ENCODE measurements at places on chromosomes 2 and 18. TPM values are rescaled to one million over a fixed set of nuclear protein-coding genes. Genes with fewer than 3 reads are reported as not detected.
A peak's percentile ranks its signal among the peaks of the same experiment; 100 is the strongest.

GRCh38 chr2:239106314-239106908, 258.5 kb downstream of the TWIST2 start:
- H3K27me3 ChIP-seq: no peaks in the 10 kb centered on the region
- H3K4me3 ChIP-seq: no peak overlapping the region
- no peak for DNase-seq
- peaks cover 2% of the 10 kb centered on the region for H3K4me1 ChIP-seq
- H3K27ac ChIP-seq: no peak overlapping the region
- H3K36me3 ChIP-seq: peaks cover 5% of the 10 kb centered on the region

DNA sequence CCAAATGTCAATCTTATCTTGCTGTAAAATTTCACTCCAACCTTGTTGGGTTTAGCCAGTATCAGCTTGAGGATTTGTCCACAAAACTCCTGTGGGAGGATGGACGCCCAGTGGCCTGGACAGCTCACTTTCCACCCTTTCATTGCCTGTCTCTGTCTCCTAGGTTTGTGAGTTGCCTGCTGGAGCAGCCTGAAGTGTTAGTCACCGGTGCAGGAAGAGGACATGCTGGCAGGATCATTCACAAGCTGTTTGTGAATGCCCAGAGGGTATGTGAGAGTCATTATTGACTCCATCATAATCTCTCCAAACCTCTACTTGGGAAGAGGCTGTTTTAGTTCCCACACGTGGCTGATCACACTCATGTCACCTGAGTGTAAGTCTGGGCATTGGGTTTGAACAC, 112.3 kb downstream of the RAB3GAP1 start:
- peaks cover 19% of the 10 kb centered on the region for H3K36me3 ChIP-seq
- no peaks in the 10 kb centered on the region for H3K27me3 ChIP-seq
- no peak overlapping the region for H3K4me3 ChIP-seq
- H3K4me1 ChIP-seq: peaks cover 8% of the 10 kb centered on the region

GRCh38 chr2:155692106-155692505, 640.4 kb downstream of the NR4A2 start:
- no peaks in the 10 kb centered on the region for H3K36me3 ChIP-seq
- H3K27me3 ChIP-seq: no peaks in the 10 kb centered on the region
- no peak for DNase-seq
- no peaks in the 10 kb centered on the region for H3K4me1 ChIP-seq
- no peak overlapping the region for H3K27ac ChIP-seq

- peak overlapping the region; percentile 57 for H3K27ac ChIP-seq
- H3K4me3 ChIP-seq: peak overlapping the region; percentile 12
- no peak for DNase-seq
- H3K4me1 ChIP-seq: peaks cover 79% of the 10 kb centered on the region
- H3K27me3 ChIP-seq: no peaks in the 10 kb centered on the region
Measured at GRCh38 chr2:174603280-174603679, 5.7 kb upstream of the WIPF1 start.

DNA sequence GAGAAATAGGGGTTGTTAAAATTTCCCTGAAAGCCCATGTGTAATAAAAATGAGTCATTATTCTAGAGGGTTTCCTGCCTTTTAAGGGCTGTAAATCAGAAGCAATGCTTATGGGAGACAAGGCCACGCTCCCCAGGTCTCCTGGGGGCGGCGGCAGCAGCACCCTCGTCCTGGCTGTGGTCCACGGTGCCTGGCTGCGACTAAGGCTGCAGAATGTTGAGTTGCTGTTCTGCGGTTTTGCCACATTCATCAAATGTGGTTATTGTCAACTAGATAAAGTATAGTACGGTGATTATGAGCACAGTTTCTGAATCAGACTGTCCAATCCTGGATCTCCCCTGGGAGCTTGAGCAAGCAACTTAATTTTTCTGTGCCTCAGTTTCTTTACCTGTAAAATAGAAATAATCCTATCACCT, 11.9 kb upstream of the AGFG1 start:
- peak overlapping the region; percentile 45 for H3K4me3 ChIP-seq
- no peaks in the 10 kb centered on the region for H3K27me3 ChIP-seq
- H3K4me1 ChIP-seq: peaks cover 48% of the 10 kb centered on the region
- peak overlapping the region; percentile 48 for H3K27ac ChIP-seq
- peak; percentile 60 for DNase-seq
- H3K36me3 ChIP-seq: no peaks in the 10 kb centered on the region

- no peak for DNase-seq
- peaks cover 12% of the 10 kb centered on the region for H3K27me3 ChIP-seq
- no peaks in the 10 kb centered on the region for H3K36me3 ChIP-seq
- no peaks in the 10 kb centered on the region for H3K4me1 ChIP-seq
- no peak overlapping the region for H3K4me3 ChIP-seq
Measured at GRCh38 chr18:22817844-22818243, 115.3 kb upstream of the RBBP8 start.

- no peaks in the 10 kb centered on the region for H3K4me1 ChIP-seq
- peaks cover 9% of the 10 kb centered on the region for H3K36me3 ChIP-seq
- H3K27ac ChIP-seq: no peak overlapping the region
- no peak overlapping the region for H3K4me3 ChIP-seq
Measured at GRCh38 chr2:24702800-24703199, 90.4 kb downstream of the PTRHD1 start.

DNA sequence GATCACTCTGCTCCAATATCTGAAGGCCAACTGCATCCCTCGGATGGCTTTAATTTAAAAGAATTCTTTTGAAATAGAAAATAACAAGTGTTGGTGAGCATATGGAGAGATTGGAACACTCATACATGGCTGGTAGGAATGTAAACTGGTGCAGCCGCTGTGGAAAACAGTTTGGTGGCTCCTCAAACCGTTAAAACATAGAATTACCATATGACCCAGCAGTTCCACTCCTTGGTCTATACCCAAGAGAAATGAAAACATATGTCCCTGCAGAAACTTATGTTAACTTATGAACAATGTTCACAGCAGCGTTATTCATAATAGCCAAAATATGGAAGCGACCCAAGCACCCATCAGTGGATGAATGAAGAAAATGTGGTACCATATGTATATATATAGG, 60.1 kb downstream of the NPAS2 start:
- no peak for DNase-seq
- no peaks in the 10 kb centered on the region for H3K27me3 ChIP-seq
- no peak overlapping the region for H3K4me3 ChIP-seq
- no peak overlapping the region for H3K27ac ChIP-seq
- H3K4me1 ChIP-seq: no peaks in the 10 kb centered on the region

DNA sequence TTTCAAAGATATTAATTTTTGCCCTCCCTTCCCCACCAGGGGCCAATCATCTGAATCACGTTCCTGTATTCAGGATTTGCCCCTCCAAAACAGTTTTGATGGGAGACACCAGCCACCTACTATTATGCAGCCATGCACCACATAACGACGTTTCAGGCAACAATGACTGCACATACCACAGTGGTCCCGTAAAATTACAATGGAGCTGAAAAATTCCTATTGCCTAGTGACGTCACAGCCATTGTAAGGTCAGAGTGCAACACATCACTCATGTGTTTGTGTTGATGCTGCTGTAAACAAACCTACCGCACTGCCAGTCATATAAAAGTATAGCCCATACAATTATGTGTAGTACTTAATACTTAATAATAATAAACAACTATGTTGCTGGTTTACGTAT, 22.6 kb downstream of the ITM2C start:
- H3K36me3 ChIP-seq: no peaks in the 10 kb centered on the region
- H3K27ac ChIP-seq: no peak overlapping the region
- H3K4me3 ChIP-seq: no peak overlapping the region

GRCh38 chr2:218216336-218216673, 684 bp upstream of the ARPC2 start:
- H3K27me3 ChIP-seq: no peaks in the 10 kb centered on the region
- no peak for DNase-seq
- peaks cover 31% of the 10 kb centered on the region for H3K36me3 ChIP-seq
- peaks cover 26% of the 10 kb centered on the region for H3K4me1 ChIP-seq
- H3K4me3 ChIP-seq: peak overlapping the region; percentile 88

DNA sequence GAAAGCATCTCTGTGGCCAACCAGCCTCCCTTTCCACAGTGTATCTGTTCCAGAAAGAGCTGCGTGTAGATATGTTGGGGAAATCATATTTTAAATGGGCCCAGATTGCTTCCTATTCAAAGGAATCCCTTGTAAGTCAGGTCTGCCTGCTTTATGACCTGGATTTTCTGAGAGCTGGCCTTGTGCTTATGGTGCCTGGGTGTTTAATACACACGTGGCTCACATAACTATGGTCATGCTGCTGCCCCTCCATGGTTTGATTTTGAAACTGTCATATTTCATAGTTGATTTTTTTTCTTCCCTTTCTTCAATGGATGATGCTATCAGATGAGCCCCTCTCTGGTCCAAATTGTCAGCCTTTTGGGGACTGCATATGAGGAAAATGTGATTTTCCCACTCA, 111.5 kb upstream of the CNGA3 start:
- no peaks in the 10 kb centered on the region for H3K4me1 ChIP-seq
- no peak overlapping the region for H3K27ac ChIP-seq
- no peak overlapping the region for H3K4me3 ChIP-seq
- no peaks in the 10 kb centered on the region for H3K36me3 ChIP-seq

- H3K4me1 ChIP-seq: peaks cover 12% of the 10 kb centered on the region
- peaks cover 18% of the 10 kb centered on the region for H3K36me3 ChIP-seq
- no peak overlapping the region for H3K4me3 ChIP-seq
- H3K27ac ChIP-seq: no peak overlapping the region
Measured at GRCh38 chr2:43537137-43537536, 58.7 kb downstream of the THADA start.

DNA sequence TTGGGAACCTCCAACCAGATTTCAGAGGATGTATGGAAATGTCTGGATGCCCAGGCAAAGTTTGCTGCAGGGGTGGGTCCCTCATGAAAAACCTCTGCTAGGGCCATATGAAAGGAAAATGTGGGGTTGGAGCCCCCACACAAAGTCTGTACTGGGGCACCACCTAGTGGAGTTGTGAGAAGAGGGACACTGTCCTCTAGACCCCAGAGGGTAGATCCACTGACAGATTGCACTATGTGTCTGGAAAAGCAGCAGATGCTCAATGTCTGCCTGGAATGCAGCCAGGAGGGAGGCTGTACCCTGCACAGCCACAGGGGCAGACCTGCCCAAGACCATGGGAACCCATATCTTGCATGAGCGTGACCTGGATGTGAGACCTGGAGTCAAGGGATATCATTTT, 573.7 kb upstream of the NXPH2 start:
- H3K27me3 ChIP-seq: no peaks in the 10 kb centered on the region
- H3K27ac ChIP-seq: no peak overlapping the region
- H3K36me3 ChIP-seq: no peaks in the 10 kb centered on the region
- H3K4me3 ChIP-seq: no peak overlapping the region
- DNase-seq: no peak

Gene SKOR2
- total RNA-seq: not detected

Gene SERPINB12
- total RNA-seq: not detected

Gene TSPYL6
- not detected for total RNA-seq

Gene UGT1A3
- not detected for total RNA-seq
